Pons (tissue), 1 donor: ENCODE measurements at places on chromosomes 7 and 10.

DNA sequence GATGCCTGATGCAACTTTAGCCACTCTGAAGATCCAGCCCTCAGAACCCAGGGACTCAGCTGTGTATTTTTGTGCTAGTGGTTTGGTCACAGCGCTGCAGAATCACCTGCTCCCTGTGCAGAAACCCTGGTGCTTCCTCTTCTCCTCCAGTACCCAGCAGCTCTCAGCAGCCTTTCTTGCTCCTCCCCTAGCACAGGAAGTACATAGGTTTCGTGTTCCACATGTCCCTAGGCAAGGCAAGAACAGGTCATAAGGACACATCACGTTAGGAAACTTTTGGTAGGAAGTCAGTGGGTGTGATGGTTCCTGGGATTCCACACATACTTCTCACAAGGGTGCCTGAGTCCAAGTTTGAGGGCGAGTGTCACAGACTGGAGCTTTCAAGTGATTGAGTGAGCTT is 167.9 kb upstream of the PRSS1 start:
- DNase-seq, result no peak

DNA sequence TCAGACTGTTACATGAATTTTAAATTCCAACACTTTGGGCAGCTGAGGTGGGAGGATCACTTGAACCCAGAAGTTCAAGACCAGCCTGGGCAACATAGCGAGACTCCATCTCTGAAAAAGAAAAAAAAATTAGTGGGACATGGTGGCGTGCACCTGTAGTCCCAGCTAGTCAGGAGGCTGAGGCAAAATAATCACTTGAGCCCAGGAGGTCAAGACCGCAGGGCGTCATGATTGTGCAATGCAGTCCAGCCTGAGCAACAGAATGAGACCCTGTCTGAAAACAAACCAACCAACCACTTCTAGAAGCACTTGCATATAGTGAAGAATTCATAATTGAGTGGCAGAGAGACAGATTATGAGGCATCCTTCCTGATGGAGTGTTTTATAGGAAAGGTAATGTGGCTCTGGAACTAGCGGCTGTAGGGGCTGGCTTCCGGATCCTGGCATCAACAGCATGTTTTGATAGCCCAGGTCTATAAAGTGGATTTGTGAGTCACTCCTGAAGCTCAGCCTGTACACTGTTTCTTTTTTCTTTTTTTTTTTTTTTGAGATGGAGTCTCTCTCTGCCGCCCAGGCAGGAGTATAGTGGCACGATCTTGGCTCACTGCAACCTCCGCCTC is 40.3 kb upstream of the RSBN1L start:
- no peak for DNase-seq

GRCh38 chr10:36779238-36779846 is 346.1 kb upstream of the ANKRD30A start:
- peak; percentile 85 for DNase-seq

GRCh38 chr7:128264477-128264876 is 23.4 kb downstream of the LEP start:
- no peak for DNase-seq

- DNase-seq, result peak; percentile 9
Observed at GRCh38 chr7:7641129-7641663, 644 bp downstream of the UMAD1 start.

- DNase-seq, result no peak
Observed at GRCh38 chr7:55464422-55464821, 99.3 kb downstream of the LANCL2 start.

- peak; percentile 28 for DNase-seq
Observed at GRCh38 chr7:16644157-16644556, 1.4 kb downstream of the ANKMY2 start.

DNA sequence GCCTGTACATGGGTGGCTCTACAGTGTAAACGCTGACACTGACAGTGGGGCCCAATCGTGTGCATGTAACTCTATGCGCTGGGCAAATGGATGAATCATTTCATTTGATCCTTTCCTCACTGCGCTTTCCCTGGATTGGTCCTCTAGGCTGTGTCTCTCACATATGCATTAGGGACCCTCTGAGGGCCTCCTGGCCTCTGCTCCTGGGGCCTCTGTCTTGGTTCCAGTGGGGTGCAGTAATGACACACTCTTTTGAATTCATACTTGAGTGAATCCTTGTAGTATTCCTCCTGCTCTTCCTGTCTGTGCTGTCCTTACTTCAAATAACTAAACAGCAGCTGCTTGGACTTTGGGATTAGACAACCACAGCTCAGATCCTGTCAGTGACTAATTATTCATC is 176.5 kb upstream of the ADO start:
- no peak for DNase-seq
